ENCODE measurements at places on chromosomes 16 and 17.

DNA sequence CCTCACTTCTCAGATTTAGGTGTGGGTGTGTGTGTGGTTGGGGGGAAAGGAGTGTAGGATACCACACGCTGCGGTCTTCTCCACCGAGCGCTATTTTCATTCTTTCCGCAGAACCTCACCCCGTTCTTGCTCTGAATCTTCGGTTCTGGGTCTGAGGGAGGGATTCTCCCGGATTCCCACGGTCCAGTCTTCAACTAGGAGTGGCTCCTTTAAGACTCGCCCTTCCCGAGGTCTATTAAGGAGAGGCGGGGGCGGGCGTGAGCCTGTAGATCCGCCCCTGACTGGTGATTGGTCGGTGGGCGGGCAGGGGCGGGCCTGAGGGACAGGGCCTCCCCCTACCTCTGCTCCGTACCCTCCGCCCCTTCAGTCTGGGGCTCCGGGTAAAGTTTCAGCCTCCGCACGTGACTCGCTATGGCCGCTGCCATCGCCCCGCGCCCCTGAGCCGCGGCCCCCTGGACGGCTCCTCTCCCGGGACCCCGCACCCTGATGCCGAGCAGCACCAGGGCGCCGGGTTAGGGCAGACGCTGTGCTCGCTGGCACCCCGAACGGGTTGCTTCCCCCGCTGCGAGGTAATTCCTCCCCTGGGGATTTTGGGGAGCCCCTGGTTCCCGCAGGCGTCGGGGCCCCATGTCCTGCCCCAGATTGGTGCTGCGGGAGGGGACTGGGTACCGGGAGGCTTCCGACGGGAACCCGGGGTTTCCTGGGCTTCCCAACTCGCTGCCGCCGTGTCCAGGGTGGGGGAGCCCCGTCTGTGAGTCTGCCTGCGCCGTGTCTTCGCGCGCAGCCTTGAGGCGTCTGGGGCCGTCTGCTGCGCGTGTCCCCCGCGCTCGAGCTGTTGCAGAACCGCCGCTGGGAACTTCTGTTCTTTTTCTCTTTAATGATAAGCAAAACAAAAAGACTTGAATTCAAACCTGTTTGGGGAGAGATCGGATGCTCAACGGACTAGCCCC, 9.2 kb downstream of the RARA start:
- peaks cover 32% of the 10 kb centered on the region for H3K36me3 ChIP-seq
- peak overlapping the region; percentile 94 for H3K4me3 ChIP-seq
- peaks cover 68% of the 10 kb centered on the region for H3K4me1 ChIP-seq
- H3K27me3 ChIP-seq, result no peaks in the 10 kb centered on the region

GRCh38 chr16:57258226-57258909, 13.3 kb downstream of the ARL2BP start:
- H3K36me3 ChIP-seq, result no peaks in the 10 kb centered on the region
- H3K4me3 ChIP-seq, result no peak overlapping the region
- H3K27ac ChIP-seq, result no peak overlapping the region
- peaks cover 14% of the 10 kb centered on the region for H3K4me1 ChIP-seq

- peaks cover 10% of the 10 kb centered on the region for H3K4me1 ChIP-seq
- no peak for DNase-seq
- H3K36me3 ChIP-seq, result peaks cover 19% of the 10 kb centered on the region
- H3K27ac ChIP-seq, result no peak overlapping the region
Observed at GRCh38 chr17:67211742-67212141, 33.3 kb downstream of the HELZ start.

DNA sequence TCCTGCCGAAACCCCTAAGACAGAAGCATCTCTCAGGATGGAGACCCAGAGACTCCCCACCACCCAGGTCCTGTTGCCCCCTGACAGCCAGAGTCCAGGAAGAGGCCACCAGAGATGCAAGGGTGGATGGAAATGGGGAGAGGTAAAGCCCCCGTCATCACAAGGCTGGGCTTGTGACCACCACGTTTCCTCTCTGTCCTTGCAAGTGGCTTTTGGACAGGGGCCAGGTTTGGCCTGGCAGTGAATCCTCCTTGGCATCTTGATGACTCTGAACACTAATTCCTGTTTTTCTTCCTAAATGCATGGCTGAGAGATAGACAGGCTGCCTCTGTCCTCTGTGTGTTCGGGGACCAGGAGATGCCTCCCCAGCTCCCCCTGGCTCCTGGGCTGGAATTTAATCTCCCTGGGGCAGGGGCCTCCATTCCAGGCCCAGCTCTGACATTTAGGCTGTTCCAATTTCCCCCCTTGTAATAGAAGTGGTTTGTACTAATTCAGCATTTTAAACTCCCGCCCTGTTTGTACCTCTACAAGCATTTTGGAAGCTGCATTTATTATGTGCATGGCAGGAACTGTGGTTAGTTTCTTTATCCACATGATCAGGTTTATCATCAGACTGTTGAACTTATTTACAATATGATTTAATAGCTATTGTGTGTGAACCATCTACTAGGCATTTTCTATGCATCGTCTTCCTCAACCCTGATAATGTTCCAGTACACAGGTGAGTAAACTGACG, 116.1 kb upstream of the IRX6 start:
- no peaks in the 10 kb centered on the region for H3K36me3 ChIP-seq
- no peaks in the 10 kb centered on the region for H3K4me1 ChIP-seq
- H3K27ac ChIP-seq, result no peak overlapping the region

DNA sequence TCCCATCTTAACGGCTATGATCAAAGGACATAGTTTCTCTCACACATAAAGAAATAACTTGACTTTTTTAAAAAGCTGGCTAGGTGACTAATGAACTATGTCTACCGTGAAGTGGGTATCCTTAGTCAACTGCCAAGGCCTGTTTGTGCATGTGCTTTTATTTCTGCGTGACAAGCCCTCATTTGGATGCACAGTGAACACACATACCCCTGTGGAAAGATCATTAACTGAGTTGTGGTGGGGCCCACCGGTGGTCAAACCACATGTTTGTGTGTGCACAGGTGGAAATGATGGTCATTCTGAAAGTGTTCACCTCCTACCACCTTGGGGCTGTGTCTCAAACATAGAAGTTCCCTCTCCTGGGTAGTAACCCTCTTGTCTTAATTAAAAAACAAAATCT, 256.1 kb upstream of the SALL1 start:
- H3K4me3 ChIP-seq, result no peak overlapping the region
- no peaks in the 10 kb centered on the region for H3K27me3 ChIP-seq
- H3K36me3 ChIP-seq, result no peaks in the 10 kb centered on the region
- DNase-seq, result no peak
- H3K27ac ChIP-seq, result no peak overlapping the region

DNA sequence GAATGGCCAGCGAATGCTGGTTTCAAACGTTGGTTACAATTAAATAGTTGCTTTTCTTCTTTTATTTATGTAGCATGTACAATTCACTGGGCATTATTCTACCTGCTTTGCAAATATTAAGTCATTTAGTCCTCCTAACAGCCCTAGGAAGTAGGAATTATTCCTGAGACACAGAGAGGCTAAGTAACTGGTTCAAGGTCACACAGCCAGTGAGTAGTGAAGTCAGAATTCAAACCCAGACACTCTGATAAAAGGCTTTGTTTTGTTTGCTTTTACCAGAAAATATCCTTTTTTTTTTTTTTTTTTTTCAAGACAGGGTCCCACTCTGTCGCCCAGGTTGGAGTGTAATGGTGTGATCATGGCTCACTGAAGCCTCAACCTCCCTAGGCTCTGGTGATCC, 2.2 kb downstream of the CRHR1 start:
- no peak overlapping the region for H3K27ac ChIP-seq
- H3K36me3 ChIP-seq, result no peaks in the 10 kb centered on the region
- H3K4me1 ChIP-seq, result peaks cover 8% of the 10 kb centered on the region

DNA sequence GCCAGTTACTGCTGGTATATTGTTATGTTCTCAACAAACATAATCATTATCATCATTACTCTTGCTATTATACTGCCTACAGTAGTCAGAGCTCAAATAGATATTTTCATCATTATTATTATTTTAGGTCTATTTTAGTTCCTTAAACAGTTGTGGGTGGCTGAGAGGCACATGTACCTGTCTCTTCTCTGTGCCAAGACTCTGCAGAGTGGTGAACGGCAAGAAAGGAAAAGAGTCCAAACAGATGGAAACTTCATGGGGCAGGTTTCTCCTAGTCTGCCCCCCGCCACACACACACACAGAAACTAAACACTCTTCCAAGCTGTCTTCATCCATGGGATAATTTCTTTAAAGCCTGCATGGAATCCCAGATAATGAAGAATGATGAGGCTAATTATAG, 77.7 kb upstream of the CLEC3A start:
- H3K27me3 ChIP-seq, result peaks cover 7% of the 10 kb centered on the region
- no peak overlapping the region for H3K27ac ChIP-seq
- no peak overlapping the region for H3K4me3 ChIP-seq

GRCh38 chr17:34580685-34581445, 1.5 kb downstream of the TMEM132E start:
- DNase-seq, result no peak
- peaks cover 9% of the 10 kb centered on the region for H3K4me1 ChIP-seq
- peaks cover 97% of the 10 kb centered on the region for H3K27me3 ChIP-seq
- no peak overlapping the region for H3K27ac ChIP-seq
- no peak overlapping the region for H3K4me3 ChIP-seq
- no peaks in the 10 kb centered on the region for H3K36me3 ChIP-seq

GRCh38 chr16:53689636-53690035, 14.0 kb downstream of the RPGRIP1L start:
- no peaks in the 10 kb centered on the region for H3K4me1 ChIP-seq
- no peak overlapping the region for H3K4me3 ChIP-seq
- H3K27ac ChIP-seq, result no peak overlapping the region

GRCh38 chr17:82300707-82301270, 16.6 kb downstream of the CD7 start:
- H3K4me1 ChIP-seq, result peaks cover 91% of the 10 kb centered on the region
- H3K27ac ChIP-seq, result peak overlapping the region; percentile 100
- H3K4me3 ChIP-seq, result peak overlapping the region; percentile 46
- H3K36me3 ChIP-seq, result no peaks in the 10 kb centered on the region
- H3K27me3 ChIP-seq, result peaks cover 3% of the 10 kb centered on the region

DNA sequence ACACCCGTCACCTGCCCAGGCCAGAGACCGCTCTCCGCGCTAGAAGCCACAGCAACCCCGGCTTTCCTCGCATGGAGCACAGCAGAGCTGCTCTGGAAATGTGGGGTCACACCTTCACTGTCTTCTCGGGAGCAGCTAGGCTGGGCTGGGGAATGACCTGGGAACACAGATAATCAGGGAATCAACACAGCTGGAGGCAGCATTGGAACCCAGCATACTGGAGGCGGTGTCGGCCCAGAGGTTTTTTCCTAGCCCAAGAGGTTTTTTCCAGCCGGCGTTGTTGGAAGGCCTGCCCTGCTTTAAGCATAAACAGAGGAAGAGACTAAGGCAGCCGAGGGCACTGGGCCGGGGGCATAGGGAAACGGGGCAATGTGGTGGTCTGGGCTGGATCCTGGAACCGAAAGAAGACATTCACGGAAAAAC, 791 bp upstream of the PLD6 start:
- peaks cover 27% of the 10 kb centered on the region for H3K4me1 ChIP-seq
- no peaks in the 10 kb centered on the region for H3K27me3 ChIP-seq
- DNase-seq, result no peak

DNA sequence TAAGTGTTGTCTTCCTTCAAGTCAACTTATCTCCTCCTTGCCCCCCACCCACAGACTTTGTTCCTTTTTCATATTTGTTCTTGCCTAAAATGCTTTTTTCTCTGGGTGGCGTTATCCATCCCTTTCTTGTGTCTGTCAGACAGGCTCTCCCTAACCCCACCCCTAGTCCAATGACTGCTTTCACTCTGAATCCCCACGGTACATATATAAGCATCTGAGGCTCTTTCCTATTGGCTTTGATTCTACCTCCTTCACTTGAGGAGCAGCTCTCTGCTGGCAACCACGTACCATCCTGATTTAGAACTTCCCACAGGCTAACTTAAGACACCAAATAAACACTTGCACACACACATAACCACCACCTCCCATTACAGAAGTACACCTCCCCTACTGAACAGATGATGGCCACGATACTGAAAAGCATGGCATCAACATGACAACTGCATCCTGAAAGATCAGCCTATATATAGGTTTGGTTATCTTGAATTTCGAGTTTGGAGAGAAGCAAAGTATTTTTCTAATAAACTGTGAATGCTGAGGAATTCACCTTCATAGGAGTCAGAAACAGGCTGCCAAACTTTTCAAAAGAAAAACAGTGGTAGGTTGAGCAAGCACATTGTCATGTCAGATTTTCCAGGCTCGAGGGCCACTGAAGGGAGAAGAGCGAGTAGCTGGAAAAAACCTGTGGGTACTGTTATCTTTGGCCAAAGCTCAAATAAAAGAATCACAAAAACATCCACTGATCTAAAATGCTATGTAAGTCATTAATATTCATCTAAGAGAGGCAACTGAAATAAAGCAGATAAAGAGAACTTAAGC, 24.3 kb downstream of the STAT3 start:
- H3K27me3 ChIP-seq, result no peaks in the 10 kb centered on the region
- peaks cover 65% of the 10 kb centered on the region for H3K4me1 ChIP-seq
- H3K4me3 ChIP-seq, result no peak overlapping the region
- peaks cover 44% of the 10 kb centered on the region for H3K36me3 ChIP-seq
- peak overlapping the region; percentile 46 for H3K27ac ChIP-seq
- no peak for DNase-seq

GRCh38 chr16:10980813-10981212, 36.4 kb downstream of the CLEC16A start:
- DNase-seq, result no peak
- no peak overlapping the region for H3K4me3 ChIP-seq
- peaks cover 73% of the 10 kb centered on the region for H3K4me1 ChIP-seq
- no peaks in the 10 kb centered on the region for H3K27me3 ChIP-seq

DNA sequence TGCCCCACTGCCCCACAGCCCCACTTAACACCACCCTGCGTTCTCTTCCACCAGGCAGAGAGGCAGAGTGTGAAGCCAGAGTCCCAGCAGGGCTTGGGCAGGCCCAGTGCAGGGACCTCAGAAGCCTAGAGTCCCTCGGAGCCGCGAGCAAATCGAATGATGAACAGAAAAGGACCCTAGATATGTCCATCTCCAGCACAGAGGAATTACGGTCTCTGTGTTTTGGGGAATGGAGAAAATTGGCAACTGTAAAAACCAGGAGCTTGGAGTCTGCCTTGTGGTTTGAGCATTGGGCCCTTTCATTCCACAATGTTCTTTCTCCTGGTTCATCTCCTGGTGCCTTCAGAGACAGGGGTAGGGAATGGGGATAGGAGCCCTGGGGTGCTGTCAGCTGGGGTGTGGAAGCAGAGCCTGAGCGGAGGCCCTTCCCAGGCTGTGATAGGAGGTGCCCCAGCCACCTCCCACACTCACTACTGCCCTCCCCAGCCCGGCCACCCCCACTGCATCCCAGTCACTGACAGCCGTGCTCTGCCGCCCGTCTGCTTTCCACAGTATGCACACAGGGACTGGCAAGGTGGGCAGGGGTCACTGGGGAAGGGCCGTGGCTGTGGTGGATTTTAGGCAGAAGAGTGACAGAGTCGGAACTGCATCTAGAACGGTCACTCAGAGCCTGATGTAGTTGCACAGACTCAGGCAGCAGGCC, 26.7 kb downstream of the TBX4 start:
- peaks cover 27% of the 10 kb centered on the region for H3K27me3 ChIP-seq
- H3K4me1 ChIP-seq, result no peaks in the 10 kb centered on the region
- H3K4me3 ChIP-seq, result no peak overlapping the region
- DNase-seq, result no peak
- no peaks in the 10 kb centered on the region for H3K36me3 ChIP-seq

DNA sequence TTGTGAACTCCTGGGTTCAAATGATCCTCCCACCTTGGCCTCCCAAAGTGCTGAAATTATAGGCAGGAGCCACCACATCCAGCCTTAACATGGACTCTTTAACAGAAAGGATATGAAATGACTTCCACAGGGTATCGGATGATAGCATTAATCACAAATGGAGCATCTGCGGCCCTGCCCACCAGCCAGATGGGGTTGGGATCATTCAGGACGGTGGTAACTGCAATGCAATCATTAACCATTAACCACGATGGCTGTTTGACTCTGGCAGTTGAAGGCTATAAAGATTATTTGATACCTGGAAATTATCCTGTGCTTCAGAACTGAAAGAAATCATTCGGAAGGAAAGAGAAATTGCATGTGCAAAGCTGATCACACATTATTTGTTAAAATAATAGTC, 5.3 kb upstream of the CHST5 start:
- no peaks in the 10 kb centered on the region for H3K4me1 ChIP-seq
- no peaks in the 10 kb centered on the region for H3K36me3 ChIP-seq
- no peak for DNase-seq
- no peak overlapping the region for H3K27ac ChIP-seq
- no peak overlapping the region for H3K4me3 ChIP-seq

Measured in activated naive CD4-positive, alpha-beta T cell treated with anti-CD3 and anti-CD28 coated beads, Interleukin-2, amount 10 ng/mL, durations not matched to agents 7 days and 5 days (primary cell).